ENCODE measurements at places on chromosomes 5 and 9.

GRCh38 chr5:78747705-78748359, 99.3 kb upstream of the LHFPL2 start:
- no peak for DNase-seq

DNA sequence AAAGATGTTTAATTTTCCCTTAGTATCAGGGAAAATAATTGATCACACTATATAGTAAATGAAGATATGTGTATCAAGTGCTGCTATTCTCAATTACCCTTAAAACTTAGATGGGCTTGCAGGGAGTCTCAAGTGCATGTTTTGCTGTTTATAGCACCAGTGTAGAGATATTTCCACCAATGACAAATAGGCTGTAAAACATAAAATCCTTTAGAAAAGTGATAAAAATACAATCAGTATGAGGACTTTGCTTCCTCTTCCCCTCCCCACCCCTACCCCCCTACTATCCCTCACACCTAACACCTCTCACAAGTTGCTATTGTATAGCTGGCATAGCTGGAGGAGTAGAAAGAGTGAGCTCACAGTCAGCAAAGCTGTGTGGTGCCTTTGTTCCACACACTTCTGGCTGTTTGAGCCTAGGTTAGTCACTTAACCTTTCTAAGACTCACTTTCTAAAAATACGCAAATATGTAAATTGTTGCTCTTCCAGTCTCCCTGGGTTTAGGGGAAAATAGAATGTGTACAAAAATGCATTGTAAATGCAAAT, 93.1 kb downstream of the PDE4D start:
- DNase-seq = no peak

DNA sequence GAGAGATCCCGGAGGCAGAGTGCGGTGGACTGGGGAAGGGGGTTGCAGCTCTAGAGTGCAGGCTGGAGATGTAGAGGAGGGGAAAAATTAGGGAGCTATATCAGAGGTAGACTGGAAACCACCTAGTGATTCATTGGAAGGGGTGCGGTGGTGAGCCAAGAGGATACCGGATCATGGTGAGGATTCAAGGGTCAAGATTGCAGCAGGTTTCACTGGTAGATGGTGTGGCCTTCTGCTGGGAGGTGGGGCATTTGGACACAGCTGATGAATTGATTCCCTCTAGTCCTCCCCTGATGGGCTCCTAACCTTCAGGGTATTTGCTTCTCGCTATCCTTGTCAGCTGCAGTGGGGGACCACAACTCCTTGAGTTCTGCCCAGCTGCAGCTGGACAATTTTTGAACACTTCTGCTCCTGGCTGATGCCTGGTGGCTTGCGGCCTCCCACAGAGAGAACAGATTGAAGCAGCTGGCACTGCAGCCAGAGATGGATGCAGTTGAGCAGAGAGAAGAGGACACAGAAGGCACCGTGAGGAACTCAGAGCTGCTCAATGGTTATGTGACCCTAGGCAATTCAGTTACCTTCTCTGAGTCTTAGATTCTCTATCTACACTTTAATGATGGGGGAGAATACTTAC, 134.4 kb upstream of the ABCA1 start:
- DNase-seq = no peak

GRCh38 chr9:33677961-33678360, 117.4 kb upstream of the PRSS3 start:
- no peak for DNase-seq

- DNase-seq = no peak
These were observed 362.8 kb upstream of the ADAMTSL1 start for GRCh38 chr9:18111146-18111545.

- DNase-seq = no peak
These were observed 21.0 kb downstream of the SNX30 start for GRCh38 chr9:112771359-112772214.

GRCh38 chr9:84261070-84261746, 79.3 kb downstream of the SLC28A3 start:
- DNase-seq = peak; percentile 6

DNA sequence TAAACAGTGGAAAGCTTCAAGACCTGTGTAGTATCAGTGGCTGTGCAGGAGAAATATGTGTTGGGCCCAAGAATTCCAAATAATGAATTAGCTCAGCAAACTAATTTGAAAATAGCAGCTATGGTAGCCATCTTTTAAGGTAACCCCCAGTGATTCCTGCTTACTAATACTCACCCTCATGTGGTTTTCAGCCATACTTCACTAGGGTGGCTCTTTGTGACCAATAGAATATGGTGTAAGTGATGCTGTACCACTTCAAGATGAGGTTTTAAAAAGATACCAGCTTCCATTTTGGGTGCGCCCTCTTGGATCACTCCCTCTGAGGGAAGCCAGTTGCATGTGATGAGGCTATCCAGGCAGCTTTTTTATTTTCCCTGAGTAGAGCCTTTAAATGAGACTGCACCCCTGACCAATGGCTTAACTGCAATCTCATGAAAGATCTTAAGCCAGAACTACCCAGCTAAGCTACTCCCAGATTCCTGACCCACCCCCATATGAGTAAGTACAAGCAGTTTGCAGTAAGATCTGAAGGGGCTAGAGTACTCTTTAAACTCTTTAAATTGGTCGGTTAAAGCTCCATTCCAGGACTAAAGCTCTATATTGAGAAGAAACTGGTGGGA, 58.3 kb downstream of the UHRF2 start:
- no peak for DNase-seq

DNA sequence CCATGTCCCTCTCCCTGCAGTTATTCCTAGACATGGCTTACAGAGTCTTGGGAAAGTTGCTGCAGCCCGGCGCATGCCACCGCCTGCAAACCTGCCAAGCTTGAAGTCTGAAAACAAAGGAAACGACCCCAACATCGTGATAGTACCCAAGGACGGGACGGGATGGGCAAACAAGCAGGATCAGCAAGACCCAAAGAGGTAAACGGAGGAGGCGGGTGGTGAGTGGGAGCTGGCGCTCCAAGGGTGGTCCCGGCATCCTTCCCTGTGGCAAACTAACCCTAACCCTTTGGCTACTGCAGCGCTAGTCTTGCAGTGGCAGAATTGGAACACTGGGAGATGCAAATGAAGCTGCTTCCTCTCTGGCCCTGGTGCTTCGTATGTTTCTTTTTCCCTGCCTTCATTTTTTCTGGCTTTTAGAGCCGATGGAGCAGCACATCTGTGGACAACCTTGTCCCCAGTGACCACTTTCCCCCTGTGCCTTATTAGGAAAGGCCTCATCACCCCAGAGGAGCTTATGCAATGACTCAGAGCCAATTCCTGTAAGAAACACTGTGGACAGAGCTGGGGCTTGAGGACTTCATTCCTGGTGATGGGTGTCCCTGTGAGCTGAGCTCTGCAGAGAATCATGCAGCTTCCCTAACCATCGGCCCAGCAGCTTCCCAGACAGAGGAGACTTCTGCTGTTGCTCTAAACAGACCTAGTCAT, 38.9 kb downstream of the PRRC2B start:
- DNase-seq = no peak

GRCh38 chr5:15393146-15393545, 106.8 kb upstream of the FBXL7 start:
- DNase-seq = no peak

GRCh38 chr9:76624391-76625048, 139.7 kb upstream of the PCA3 start:
- no peak for DNase-seq

- DNase-seq = no peak
These were observed 30.3 kb downstream of the SLC25A46 start for GRCh38 chr5:110769000-110769681.

DNA sequence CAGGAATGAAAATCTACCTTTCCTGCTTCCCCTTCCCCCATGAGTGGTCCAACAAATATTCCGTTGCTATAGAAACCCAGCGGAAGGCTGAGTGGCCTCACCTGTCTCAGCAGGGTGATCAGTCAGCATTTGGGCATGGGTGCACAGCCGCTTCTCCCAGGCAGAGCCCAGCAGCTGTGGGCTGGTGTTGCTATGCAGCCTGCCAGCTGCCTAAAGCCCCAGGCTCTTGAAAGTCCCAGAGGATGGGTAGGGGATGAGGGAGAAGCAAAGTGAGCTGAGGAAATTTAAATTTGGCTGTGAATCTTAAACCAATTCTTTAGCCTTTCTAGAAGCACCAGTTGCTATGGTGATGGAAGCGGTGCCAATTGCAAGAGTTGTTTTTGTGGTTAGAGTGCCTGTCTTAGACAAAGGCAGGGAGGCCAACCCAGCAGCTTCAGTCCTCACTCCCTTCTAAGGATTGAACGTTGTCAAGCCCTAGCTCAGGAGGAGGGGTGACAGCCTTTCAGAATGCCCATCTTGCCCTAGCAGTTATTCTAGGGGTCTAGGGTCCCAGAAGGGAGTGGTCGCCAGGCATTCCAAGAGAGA, 151.5 kb upstream of the PITX1 start:
- no peak for DNase-seq

DNA sequence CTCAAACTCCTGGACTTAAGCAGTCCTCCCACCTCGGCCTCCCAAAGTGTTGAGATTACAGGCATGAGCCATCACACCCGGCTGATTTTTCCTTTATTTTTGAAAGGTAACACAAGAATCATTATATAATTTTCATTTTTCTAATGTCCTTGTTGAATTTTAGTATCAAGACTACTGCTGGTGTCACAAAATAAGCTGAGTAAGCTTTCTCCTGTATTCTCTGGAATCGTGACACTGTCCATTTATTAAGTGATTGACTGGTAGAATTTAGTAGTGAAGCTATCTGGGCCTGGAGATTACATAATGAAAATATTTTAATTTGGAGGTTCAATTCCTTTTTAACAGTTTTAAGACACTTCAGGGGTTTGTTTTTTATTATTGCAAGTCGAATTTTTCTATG, 9.5 kb downstream of the CDK20 start:
- no peak for DNase-seq

- DNase-seq = no peak
These were observed 148.3 kb downstream of the ENC1 start for GRCh38 chr5:74492230-74492629.

- no peak for DNase-seq
These were observed 121.0 kb downstream of the FEM1C start for GRCh38 chr5:115423541-115423940.

DNA sequence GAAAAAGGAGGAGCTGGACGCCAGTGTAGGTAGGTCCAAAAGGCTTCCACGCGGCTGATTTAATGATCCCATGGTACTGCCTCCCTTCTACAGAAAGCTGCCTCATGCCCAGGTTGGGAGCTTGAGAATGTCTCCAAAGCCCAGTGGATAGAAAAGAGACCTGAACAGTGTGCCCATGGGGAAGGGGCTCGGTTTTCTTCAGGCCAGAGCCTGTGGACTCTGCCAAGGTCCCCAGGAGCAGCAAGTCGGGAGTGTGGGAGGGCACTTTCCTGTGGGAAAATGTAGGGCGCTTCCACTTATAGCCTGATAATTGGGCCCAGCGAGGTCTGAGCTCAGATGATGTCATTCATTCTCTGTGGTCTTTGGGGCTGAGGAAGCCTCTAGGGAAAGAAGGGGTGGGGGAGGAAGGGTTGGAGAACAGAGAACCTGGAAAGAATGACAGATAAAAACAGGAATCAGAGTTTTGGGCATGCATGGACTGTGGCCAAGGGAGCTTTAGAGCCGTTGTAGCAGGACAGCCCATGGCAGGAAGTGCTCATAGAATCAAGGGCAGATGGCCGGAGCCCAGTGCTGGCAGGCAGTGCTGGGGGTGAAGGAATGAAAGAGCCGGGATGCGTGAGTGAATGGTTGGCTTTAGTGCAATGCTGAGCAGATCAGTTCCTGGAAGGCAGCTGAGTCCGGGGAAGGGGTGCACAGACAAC, 42.5 kb upstream of the SH3PXD2B start:
- no peak for DNase-seq

- no peak for DNase-seq
These were observed 60.9 kb upstream of the GDNF start for GRCh38 chr5:37900692-37901091.

- DNase-seq = no peak
These were observed 246.0 kb upstream of the ANKRD55 start for GRCh38 chr5:56479126-56479525.

DNA sequence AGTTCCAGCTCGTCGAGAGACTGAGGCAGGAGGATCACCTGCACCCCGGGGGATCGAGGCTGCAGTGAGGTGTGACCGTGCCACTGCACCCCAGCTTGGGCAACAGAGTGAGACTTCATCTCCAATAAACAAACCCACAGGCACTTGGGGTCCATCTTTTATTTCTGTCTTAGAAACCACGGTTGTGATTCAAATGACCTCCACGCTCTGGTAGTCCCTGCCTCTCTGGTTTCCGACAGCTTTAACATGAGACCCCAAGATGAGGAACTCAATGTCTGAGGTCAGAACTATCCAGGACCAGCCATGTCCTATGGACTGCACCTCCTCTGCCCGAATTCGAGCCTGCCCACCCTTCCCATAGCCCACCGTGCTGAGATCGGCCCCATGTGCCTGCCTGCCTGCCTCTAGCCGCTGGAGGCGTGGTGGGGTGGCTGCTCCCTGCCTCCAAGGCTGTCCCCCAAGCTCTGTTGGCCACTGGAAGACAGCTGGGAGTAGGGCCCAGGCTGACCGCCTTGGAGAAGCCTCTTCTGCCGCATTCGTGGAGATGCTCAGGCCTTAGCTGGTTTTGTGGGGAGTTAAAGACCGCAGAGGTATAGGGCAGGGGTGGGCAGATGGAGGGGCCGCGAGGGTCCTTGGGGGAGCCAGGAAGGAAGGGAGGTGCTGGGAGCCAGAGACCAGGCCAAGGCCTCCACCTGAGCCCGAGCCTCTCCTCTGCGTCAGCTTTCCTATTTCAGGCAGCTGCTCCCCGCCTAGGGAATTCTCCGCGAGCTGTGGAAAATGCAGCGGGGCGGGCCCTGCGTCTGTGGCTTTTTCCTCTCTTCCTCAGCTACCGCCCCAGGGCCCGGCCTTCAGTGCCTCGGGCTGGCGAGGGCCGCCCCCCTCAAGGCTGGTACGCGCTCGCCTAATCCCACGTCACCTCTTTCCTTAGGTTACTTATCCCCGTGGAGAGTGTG, 6.9 kb upstream of the WDR5 start:
- DNase-seq = no peak

GRCh38 chr5:92687821-92688722, 892.9 kb downstream of the NR2F1-AS1 start:
- no peak for DNase-seq

DNA sequence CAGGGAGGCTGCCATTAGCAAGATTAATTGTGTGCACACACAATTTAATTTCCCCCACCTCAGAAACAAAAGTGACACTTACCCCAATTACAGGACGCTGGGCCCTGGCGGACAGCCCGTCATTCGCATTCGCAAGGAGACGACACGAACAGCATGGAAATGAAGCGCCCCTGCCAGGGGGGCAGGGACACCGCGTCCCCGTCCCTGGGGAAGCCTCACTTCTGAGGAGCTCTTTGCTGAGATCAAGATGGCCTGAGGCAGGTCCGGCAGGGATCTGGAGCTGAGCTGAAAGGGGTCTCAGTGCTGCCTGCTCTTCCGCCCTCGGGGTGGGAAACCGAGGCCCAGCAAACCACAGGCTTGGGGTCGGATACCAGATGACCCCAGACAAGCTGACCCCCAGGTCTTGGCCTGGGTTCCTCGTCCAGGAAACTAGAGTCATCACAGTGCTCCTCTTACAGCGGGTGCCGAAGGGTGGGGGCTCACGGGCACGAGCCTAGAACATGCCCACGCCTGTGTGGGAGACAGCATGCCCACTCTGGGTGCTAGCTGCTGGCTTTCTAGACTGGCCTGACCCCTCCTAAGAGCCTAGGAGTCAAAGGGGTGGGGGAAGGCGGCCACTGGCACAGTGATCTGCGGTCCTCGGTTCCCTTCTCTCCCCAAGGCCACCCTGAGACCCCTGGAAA, 103.2 kb downstream of the VAV2 start:
- DNase-seq = no peak
